ENCODE measurements at places on chromosomes 5 and 9.
A peak's percentile ranks its signal among the peaks of the same experiment; 100 is the strongest.

GRCh38 chr5:33475706-33476105, 34.9 kb downstream of the TARS1 start:
- DNase-seq, result no peak

GRCh38 chr9:92961627-92962302, 14.4 kb downstream of the FGD3 start:
- peak; percentile 62 for DNase-seq

DNA sequence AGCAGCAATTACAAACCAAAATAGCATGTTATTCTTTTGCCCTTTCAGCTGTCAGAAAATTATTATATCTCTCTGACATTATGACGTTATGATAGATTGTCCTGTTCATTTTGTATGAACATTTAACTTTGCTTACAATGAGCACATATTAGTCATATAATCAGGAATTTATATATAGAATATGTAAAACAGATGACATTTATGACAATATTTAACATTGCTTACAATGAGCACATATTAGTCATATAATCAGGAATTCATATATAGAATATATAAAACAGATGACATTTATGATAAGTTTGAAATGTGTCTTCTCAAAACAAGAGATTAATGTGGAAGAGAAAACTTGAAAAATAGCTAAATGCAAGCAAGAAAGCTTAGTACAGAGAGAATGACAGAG, 1180.2 kb downstream of the CDH12 start:
- DNase-seq, result no peak

DNA sequence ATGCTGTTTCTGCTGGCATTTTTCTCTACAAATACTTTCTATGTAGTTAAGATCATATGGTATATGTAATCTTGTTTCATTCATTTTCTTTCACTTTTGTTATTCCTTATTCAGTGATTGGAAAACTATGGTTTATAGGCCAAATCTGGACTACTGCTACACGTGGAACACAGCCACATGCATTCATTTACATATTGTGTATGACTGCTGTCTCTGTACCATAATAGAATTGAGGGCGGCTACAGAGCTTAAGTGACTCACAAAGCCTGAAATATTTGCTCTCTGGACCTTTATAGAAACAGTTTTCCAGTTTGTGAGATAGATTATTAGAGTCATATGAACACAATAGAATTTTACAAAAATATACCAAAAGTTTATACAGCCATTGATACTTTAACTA, 133.6 kb upstream of the CDKN2B start:
- DNase-seq, result no peak

DNA sequence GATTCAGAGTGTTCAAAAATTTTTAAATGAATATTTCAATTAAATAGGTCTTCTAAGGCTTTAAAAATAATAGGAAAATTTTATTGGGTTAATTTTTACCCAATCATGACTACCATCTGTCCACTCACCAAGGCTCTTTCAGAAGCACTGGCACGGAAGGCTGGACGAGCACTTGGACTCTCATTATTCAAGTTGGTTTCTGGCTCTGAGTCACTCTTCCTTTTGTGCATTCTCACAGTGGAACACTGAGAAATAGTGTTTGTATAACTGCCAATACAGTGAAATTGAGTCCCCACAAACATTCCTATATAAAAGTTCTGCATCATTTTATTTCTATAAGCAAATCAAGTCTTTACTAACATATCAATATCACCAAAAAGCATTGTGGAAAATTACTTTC, 1149.0 kb downstream of the EFNA5 start:
- no peak for DNase-seq

GRCh38 chr5:38922199-38922598, 76.4 kb downstream of the OSMR start:
- peak; percentile 52 for DNase-seq

- no peak for DNase-seq
Observed at GRCh38 chr5:124572971-124573370, 173.5 kb downstream of the ZNF608 start.

DNA sequence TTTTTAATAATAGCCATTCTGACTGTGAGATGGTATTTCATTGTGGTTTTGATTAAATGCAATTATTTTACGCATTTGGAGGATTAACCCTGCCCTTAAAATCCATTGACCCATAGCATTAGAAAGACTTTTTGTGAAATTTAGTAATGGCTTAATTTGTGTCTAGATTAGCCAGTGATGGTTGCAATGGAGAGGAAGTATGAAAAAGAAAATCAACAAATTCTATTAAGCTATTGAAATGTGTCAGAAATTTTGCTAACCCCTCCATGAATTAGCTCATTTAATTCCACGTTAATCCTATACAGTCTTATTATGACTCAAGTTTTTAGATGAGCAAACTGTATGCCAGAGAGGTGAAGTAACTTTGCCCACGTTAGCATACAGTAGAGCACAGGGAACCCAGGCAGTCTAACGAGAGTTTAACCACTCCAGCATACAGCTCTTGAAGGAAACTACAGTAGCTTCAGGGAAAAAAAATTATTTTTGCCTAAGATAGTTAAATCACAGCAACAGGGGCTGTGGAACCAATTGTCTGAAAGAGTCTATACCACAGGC, 158.2 kb upstream of the PPP2R2B start:
- no peak for DNase-seq

GRCh38 chr5:10735569-10736276, 25.3 kb downstream of the DAP start:
- no peak for DNase-seq

- no peak for DNase-seq
Observed at GRCh38 chr9:99109522-99109921, 4.6 kb downstream of the TGFBR1 start.

- DNase-seq, result no peak
Observed at GRCh38 chr9:15317836-15318235, 10.8 kb upstream of the TTC39B start.

GRCh38 chr5:124162767-124163532, 583.5 kb downstream of the ZNF608 start:
- no peak for DNase-seq

DNA sequence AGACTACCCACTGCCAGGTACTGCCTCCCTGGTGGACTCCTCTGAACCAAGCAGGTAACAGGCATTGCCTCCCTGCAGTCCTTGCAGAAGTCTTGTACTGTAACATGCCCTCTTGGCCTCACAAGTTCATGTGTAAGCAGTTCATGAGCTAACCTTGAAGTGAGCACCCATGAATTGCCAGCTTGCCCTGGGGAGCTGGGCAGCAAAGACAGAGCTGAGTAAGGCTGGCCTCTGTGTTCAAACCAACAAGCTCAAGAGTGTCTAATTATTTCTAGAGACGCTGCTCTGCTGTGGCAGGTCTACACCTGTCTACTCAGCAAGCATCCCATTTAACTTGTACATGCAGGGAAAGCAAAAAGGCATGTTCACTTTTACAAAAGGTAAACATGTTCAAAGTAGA, 113.5 kb downstream of the FEM1C start:
- no peak for DNase-seq

DNA sequence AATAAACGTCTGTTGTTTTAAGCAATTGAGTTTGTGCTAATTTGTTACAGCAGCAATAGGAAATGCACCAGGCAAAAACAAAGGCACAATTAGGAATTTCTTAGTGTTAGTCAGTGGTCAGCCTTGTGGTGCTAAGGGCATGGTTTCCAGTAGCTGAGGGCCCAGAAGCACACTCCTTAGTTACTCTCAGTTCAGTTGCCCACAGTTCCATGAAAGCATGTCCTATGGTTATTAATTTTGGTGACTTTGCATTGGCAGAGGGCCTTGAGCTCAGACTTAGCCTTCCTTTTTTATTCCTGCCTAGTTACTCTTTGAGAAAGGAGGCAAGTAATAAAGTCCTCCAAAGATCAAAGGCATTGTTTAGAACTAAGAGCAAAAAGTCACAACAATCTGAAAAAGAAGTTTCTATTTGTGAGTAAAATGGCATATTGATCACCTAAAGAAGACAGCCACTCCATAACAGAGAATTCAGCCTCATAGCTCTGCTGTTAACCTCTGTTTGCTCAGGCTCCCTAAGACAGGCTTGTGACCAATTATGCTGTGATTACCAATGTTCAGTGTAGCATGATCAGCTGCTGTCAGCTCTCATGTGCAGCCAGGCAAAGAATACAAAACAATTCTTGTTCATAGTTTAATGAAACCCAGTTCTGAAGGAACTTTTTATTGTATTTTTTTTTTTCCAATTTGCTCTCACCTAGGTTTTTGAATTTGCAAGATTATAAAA, 57.0 kb upstream of the MROH2B start:
- no peak for DNase-seq

DNA sequence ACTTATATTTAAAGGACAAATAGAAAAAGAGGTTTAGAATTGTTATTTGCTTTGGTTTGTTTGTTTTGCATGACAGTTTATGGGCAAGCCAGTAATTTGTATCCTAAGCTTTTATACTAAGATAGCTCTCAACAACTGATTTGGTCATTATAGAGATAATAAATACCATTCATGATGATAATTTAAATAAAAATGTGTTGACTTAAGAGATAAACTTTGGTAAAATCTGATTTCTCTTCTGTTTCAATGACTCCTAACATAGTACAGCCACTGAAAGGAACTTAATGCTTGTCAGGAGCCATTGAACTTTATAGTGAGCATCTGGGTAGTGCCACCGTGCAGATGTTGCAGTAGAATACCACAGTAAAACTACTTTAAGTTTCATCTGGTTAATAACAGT, 160.7 kb upstream of the ACOT12 start:
- DNase-seq, result no peak

DNA sequence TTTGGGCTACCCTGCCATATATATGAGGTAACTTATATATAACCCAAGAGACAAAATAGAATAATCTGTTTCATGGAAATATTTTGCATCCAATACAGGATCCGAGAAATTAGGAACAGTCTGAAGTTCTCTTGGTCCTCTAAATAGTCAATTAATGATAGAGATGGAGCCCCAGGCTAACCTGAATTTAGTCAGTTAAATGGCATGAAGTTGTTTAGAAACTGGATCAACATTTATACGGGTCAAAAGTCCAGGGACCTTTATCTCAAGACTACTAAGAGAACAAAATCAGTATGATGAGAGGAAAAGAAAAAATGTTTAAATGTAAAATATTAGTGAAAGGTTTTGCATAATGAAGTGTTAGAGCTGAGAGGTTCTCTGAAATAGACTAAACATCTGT, 303.3 kb upstream of the ACTBL2 start:
- no peak for DNase-seq

- DNase-seq, result no peak
Observed at GRCh38 chr5:132134384-132134783, 60.8 kb downstream of the CSF2 start.

- no peak for DNase-seq
Observed at GRCh38 chr5:2754581-2755075, 3.2 kb upstream of the IRX2 start.

DNA sequence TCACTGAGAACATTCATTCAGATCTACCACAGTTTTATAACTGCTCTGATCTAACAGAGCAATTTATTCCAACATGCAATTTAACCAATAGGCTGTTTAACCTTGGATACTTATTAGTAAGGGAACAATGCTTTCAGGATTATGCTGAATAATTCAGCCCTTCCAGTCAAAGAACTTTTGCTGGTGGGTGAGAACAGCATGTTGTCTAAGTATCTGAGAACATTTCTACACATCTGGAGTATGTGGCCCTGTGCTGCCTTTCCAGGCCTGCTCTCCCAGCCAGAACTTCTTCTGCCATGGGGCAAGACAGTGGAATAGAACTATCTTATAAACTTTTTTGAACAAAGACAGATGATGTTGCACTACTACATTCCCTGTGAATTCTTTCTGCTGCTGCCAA, 55.8 kb downstream of the NFIB start:
- no peak for DNase-seq

GRCh38 chr5:9698841-9699240, 68.7 kb upstream of the TAS2R1 start:
- DNase-seq, result no peak

GRCh38 chr5:108451269-108451668, 69.4 kb upstream of the FBXL17 start:
- DNase-seq, result no peak

DNA sequence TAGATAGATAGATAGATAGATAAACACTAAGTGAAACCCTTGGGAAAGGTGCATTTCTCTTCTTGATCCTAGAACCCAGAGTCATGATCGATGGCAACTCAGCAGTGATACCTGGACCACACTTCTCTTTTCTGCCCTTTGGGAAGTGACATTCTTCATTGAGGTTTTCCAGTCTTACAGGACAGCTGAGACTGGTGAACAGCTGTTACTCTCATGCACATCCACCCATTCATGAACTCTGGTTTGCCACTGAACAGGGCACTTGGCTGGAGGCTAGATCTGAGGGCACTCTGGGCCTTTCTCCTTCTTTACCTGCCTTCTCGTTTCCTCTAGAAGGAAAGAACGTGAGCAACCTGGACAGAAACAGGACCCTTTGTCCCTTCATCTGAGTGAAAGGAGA, 164.5 kb downstream of the DRD1 start:
- no peak for DNase-seq

DNA sequence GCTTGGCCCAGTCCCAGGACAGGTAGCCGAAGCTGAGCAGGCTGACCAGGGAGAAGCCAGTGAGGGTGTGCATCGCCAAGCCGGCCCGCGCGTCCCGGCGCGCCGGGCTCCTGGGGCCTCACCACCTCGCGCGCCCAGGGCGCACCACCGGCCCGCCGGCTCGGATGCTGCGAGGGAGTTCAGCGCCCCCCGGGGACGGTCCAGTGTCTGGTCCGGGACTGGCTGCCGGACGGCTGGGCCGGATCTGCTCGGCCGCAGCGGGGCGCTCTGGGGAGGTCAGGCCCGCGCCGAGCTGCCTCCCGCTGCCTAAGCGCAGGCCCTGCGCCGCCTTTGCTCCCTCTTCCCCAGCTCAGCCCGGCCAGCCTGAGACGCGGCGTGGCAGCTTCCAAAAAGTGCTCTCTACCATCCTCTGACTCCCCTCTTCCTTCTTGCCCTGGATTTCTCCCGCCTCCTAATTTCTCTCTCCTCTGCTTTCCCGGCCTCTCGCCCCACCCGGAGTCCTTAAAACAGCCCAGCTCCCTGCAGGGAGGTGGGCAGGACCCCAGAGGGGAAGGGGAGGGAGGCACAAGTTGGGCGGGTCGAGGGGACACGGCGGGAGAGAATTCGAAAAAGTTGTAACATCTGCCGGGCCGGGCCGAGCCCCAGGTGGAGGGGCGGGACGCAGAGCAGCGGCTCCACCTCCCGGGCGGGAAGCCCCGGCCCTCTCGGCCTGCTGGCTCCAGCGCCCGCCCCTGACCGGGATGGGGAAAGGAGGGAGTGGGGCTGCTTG, at the start of gene ARSI:
TSS of gene ARSI (minus strand) at position 605 of the 769 bp plus-strand sequence. CDS start at position 73, 532 bp downstream.
- no peak for DNase-seq
